ENCODE measurements at places on chromosomes 7 and 10. TPM values are rescaled to one million over a fixed set of nuclear protein-coding genes. Genes with fewer than 3 reads are reported as not detected.

DNA sequence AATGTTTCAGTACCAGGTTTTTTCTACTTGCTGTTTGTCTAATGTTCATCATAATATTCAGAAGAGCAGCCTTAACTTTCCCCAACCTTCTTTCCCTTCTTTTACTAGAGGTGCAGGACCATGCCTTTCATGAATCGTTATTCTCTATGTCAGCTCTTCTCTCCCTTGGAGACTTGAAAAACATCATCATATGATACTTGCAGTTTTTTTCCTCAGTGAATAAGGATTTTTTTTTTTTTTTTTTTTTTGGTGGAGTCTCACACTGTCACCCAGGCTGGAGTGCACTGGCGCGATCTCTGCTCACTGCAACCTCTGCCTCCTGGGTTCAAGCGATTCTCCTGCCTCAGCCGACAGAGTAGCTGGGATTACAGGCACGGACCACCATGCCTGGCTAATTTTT lies 30.1 kb downstream of the SMNDC1 start:
- DNase-seq, result no peak

PSD gene
- 38.4 TPM for total RNA-seq

POMZP3 gene
- total RNA-seq, result 3.0 TPM

- no peak for DNase-seq
Observed at GRCh38 chr10:104127411-104127810, 5.4 kb downstream of the SFR1 start.
